Right hindlimb (tissue), 1 donor: ENCODE measurements at places on chromosomes 2 and 18.

GRCh38 chr2:236348279-236348678 is 84.1 kb upstream of the ASB18 start:
- DNase-seq: no peak

DNA sequence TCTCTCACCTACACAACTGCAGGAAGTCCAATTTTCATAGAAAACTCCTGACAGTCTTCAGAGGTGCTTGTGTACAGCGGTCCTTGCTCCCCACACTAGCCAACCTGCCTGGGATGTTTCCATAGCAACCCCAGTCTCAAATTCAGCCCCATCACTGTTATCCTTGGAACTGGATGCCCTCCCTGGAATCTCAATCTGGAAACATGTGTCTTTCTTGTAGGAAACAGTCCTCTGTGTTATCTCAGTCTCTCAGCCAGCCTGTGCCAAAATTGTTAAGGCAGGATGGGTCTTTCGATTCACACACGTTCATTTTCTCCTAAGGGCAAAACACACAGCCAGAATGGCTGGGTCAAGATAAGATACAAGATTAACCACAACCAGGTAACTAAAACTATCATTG is 295.5 kb upstream of the RND3 start:
- no peak for DNase-seq

- DNase-seq: no peak
Measured at GRCh38 chr2:9407363-9407811, 15.9 kb downstream of the ITGB1BP1 start.

DNA sequence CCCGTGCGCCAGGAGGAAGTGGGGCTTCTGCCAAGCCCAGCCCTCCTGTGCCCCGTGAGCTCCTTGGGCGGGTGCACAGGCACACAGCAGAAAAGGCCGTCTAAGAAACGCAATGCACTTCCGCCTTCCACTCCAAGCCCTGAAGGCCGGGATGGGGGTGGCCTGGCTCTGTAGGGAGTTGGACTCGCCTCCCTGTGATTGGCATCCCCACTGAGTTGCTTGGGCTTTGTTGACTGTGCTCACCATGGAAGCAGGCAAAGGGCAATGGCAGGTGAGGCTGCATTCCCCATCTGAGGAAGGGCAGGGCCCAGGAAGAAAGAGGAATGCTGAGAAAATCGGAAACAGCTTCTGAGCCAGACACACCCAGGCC is 66.8 kb downstream of the CRACDL start:
- no peak for DNase-seq

DNA sequence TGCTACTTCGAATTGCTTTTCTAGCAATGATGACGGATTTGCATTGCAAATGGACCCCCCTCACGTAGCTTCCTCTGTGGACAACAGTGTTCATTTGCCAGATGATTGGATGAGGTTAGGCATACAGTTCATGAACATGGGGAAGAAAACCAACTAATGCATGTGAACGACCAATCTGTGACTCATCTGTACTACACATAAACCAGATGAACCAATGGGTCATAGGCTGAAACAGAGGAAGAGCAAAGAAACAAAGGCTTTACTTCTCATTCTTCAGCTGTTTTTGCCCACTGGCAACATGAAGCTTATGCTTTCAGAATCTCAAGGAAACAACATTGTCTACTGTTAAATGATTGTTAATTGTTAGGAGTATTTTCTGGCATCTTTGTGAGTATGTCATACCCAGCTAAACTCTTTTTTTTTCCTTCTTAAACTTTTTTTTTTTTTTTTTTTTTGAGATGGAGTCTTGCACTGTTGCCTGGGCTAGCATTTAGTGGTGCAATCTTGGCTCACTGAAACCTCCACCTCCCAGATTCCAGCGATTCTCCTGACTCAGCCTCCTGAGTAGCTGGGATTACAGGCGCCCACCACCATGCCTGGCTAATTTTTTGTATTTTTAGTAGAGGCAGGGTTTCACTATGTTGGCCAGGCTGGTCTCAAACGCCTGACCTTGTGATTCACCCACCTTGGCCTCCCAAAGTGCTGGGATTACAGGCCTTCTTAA is 35.5 kb downstream of the EFEMP1 start:
- no peak for DNase-seq
